ENCODE measurements at places on chromosomes 16 and 17. TPM values are rescaled to one million over a fixed set of nuclear protein-coding genes. Genes with fewer than 3 reads are reported as not detected.

DNA sequence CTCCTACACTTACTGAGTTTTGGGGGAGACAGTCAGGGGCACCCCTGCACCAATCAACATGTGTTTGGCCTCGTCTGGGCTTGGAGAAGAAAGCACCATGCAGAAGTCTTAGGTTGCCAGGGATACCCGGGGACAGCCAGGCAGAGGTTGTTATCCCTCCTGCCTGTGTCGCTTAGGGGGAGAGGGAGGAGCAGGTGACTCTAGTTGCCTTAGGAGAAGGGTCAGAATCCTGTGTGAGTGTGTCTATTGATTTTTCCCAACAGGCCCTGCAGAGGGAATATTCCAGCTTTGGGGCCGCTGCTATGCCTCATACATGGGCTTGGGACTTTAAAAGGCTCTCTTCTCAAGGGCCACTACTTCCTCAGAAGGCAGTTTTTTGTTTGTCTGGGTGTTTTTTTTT lies 89.1 kb downstream of the RGS9 start:
- DNase-seq = no peak

GRCh38 chr17:78172249-78173051 lies 4.1 kb downstream of the SYNGR2 start:
- DNase-seq = no peak

The TERB1 gene
- not detected for total RNA-seq

The HS3ST3B1 gene
- 1.8 TPM for total RNA-seq

Measured in foreskin keratinocyte (primary cell).